Stimulated activated CD4-positive, alpha-beta T cell treated with anti-CD3 and anti-CD28 coated beads, Interleukin-1b, Interleukin-23, amount 100 ng/mL, for 48 hours (primary cell): ENCODE measurements at places on chromosomes 7 and 10.

DNA sequence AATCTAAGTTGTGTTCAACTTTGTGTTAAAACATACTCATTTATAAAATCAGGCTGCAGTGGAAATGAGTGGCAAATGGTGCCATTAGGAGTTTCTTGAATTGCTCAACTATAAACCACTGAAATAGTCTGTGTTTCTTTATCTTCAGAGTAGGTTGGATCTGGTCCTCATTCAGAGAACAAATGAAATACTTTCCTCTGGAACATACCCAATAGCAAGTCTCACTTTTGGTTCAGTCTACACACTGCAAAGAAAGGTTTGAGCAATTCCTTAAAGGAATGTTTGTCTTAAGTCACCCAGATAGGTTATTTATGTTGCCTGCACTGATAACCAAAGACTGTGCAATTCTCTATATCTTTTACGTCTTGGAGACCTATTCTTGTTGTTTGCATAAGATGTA lies 62.5 kb downstream of the ABCB4 start:
- no peak for DNase-seq

DNA sequence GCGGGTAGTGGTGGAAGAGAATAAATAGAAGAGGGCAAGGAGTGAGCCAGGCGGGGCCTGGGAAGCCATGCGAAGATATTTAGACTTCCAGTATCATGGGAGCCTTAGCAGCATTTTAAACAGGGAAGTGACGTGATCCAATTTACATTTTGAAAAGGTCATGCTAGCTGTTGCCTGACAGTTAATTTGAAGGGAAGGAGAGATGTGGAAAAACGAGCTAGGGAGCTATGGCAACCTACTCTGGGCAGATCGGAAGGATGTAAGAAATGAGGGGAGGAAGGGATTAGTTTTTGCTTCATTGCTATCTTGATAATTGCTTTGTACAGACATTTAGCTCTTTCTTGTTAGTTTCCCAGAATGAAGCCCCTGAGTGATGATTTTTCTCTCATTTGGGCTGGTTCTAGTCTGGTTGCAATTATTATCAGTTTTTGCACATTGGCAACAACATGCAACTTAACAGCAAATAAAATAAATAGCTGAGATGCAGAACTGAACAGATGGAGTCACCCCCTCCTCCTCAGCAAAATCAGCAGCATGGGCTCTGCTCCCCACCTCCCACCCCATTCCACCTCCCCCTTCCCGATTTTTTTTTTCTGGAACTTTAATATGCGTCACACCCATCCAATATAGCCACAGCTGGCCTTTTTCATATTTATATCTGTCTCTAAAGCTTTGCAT lies 13.0 kb upstream of the CALU start:
- no peak for DNase-seq

DNA sequence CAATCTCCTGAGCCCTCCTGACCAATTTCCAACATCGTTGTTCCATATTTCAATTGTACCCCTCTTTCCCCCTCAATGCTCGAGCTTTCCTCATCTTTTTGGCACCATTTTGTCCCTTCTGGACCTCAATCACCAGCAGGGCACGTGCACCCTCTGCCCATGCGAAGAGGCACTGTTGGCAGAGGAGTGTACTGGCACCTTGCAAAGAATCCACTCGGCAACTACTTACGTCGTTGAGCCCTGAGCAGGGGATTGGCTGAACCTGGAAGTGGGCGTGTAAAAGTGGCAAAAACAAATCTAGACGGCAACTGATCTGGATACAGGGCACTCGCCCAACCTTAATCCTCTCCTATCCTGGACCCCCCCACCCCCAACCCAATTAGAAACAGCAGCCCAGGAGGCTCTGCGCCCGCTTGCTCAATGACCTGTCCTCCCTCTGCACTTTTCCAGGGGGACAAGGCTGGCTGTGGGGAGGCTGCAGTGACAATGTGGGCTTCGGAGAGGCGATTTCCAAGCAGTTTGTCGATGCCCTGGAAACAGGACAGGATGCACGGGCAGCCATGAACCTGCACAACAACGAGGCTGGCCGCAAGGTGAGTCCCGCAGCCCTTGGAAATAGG lies 18.8 kb downstream of the WNT8B start:
- DNase-seq: peak; percentile 91

DNA sequence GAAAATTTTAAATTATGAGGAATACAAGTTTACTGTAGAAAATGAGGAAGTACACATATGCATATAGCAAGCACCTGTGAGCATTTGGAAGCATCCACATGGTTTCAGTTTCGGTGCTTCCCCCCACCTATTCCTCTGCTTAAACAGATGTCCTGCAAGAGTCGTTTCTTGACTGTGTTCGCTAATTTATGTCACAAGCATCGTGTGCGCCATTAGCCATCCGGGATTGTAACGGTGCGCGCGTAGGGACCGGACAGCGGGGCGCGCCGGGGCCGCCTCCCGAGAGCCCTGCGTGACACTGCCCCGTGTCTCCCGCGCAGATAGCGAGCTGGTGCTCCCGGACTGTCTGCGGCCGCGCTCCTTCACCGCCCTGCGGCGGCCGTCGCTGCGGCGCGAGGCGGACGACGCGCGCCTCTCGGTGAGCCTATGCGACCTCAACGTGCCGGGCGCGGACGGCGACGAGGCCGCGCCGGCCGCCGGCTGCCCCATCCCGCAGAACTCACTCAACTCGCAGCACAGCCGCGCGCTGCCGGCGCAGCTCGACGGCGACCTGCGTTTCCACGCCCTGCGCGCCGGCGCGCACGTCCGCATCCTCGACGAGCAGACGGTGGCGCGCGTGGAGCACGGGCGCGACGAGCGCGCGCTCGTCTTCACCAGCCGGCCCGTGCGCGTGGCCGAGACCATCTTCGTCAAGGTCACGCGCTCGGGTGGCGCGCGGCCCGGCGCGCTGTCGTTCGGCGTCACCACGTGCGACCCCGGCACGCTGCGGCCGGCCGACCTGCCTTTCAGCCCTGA lies 90.9 kb downstream of the NEURL1 start:
- DNase-seq: peak; percentile 63

DNA sequence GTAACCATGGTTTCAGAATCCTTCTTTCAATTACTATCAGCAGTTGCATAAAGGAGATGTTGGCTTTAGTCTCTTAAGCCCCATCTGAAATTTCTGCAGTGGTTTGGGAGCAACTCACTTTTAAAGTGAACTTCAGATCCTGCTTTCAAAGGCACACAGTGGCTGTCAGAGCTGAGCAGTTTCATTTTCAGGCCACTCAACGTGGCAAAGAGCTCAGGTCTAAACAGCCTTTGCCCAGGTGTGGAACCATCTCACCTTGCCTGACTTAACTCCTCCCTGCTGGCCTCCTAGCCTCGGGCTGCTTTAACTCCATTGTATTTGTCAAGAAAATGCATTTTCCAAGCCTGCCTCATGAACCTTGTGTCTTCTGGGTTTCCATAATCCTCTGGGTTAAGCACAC lies 197.5 kb upstream of the KMT2E start:
- no peak for DNase-seq

GRCh38 chr7:24922099-24922773 lies 57.7 kb downstream of the OSBPL3 start:
- no peak for DNase-seq

- DNase-seq: peak; percentile 82
Measured at GRCh38 chr10:101012525-101013364, 13.1 kb downstream of the LZTS2 start.

- no peak for DNase-seq
Measured at GRCh38 chr10:44927352-44927751, 16.2 kb downstream of the TMEM72 start.
